WTC11 (cell line): ENCODE measurements at places on chromosomes 11 and 22. TPM values are rescaled to one million over a fixed set of nuclear protein-coding genes. Genes with fewer than 3 reads are reported as not detected.

The PGA3 gene
- 0.20 to 0.37 TPM in 2 of 3 replicates, not detected in the other for total RNA-seq

GRCh38 chr11:106794058-106794457 lies 224.2 kb downstream of the GUCY1A2 start:
- H3K27ac ChIP-seq: no peak overlapping the region
- no peaks in the 10 kb centered on the region for H3K27me3 ChIP-seq
- peaks cover 5% of the 10 kb centered on the region; the same call in 1 of the 2 replicates for H3K36me3 ChIP-seq
- no peak overlapping the region for H3K4me3 ChIP-seq

The PPME1 gene
- 42.5 to 45.2 TPM (median 44.6 TPM) in 3 replicates for total RNA-seq

DNA sequence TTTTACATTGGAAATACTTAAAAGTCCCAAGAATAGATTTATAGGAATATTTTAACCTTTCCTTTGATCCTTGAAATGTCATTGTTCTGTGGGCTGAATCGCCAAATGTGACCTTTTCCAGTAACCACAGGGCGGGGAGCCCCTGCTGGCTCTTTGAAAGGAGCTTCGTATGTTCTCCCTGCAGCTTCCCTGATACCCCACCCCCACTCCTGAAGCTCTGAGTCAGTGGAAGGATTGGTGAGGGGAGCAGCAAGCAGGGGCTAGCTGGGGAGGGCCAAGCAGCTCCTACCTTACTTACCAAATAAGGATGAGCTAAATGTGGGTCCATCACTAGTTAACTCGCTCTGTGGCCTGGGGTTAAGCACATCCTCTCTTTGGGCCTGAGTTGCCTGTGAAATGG lies 87.7 kb downstream of the CHST1 start:
- H3K4me1 ChIP-seq: peaks cover 17% of the 10 kb centered on the region
- no peaks in the 10 kb centered on the region for H3K36me3 ChIP-seq
- no peak for DNase-seq
- H3K4me3 ChIP-seq: no peak overlapping the region
- H3K27me3 ChIP-seq: peaks cover 5% of the 10 kb centered on the region
- no peak overlapping the region for H3K27ac ChIP-seq

The CCDC82 gene
- total RNA-seq: 15.0 to 16.3 TPM (median 15.3 TPM) in 3 replicates

GRCh38 chr11:60563553-60564235 lies 48.5 kb downstream of the MS4A13 start:
- H3K36me3 ChIP-seq: peaks cover 42% of the 10 kb centered on the region
- no peak overlapping the region for H3K27ac ChIP-seq
- peak; percentile 29 for DNase-seq
- peaks cover 6% of the 10 kb centered on the region for H3K27me3 ChIP-seq
- H3K4me3 ChIP-seq: no peak overlapping the region
- H3K4me1 ChIP-seq: no peaks in the 10 kb centered on the region

DNA sequence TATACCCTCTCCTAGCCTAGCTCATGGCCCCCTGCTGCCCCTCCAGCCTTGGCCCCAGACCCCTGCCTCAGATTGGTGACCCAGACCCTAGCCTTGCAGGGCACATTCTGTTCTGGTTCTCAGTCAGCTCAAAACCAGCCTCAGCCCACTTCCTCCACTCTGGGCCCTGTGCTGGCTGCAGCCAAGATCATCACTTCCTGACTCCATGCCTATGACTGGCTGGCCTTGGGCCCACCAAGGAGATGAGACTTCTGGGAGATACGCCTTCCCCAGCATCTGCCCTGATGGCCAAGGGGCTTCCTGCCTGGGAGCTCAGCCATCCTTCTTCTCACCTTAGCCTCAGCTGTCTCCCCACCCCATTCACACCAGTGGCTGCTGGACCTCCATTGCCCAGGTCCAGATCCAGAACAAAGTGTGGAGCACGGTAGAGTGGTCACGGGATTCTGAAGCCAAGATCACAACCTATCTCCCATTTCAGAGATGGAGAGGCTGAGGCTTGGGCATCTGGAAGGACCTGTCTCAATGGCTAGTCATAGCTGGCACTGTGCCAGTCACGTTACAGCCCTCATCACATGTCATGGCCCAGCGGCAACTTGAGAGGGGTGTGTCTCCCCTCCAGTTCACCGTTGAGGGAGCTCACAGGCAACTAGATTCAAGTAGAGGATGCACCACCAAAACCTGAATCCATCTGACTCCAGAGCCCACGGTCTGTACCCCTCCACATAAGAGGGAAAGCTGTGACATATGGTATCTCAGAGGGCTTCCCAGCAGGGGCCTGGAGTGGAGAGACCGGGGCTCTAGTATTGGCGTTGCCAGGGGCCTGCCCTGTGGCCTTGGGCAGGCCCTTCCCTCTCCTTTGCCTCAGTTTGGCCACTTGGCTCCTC lies 43.0 kb upstream of the KLHL35 start:
- no peaks in the 10 kb centered on the region for H3K36me3 ChIP-seq
- H3K4me1 ChIP-seq: peaks cover 22% of the 10 kb centered on the region
- H3K4me3 ChIP-seq: no peak overlapping the region
- H3K27ac ChIP-seq: no peak overlapping the region
- DNase-seq: no peak

- no peaks in the 10 kb centered on the region for H3K27me3 ChIP-seq
- no peak overlapping the region for H3K27ac ChIP-seq
- no peak overlapping the region for H3K4me3 ChIP-seq
- H3K36me3 ChIP-seq: peaks cover 14% of the 10 kb centered on the region; the same call in 1 of the 2 replicates
These were observed 21.7 kb downstream of the SLC25A17 start for GRCh38 chr22:40797427-40797826.

The GGTLC2 gene
- not detected in 3 replicates for total RNA-seq

DNA sequence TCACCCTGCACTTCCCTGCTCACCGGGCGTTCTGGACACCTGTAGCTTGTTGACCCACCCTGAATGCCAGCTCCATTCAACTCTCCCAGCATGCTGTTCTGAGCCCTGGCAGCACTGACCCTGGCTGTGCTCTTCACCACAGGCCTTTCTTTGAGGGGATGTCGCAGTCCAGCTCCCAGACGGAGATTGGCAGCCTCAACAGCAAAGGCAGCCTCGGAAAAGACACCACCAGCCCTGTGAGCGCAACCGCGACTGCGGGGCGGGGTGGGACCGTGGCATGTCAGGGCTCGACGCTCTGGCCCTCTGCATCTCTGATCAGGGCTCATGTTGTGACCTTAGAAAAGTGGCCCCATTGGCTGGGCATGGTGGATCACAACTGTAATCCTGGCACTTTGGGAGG lies 47.4 kb upstream of the RAB1B start:
- peak overlapping the region; percentile 19; the same call in 1 of the 2 replicates for H3K27ac ChIP-seq
- peaks cover 8% of the 10 kb centered on the region for H3K4me1 ChIP-seq
- H3K4me3 ChIP-seq: no peak overlapping the region
- H3K27me3 ChIP-seq: no peaks in the 10 kb centered on the region

The CCDC87 gene
- total RNA-seq: 0.71 to 0.85 TPM (median 0.80 TPM) in 3 replicates

DNA sequence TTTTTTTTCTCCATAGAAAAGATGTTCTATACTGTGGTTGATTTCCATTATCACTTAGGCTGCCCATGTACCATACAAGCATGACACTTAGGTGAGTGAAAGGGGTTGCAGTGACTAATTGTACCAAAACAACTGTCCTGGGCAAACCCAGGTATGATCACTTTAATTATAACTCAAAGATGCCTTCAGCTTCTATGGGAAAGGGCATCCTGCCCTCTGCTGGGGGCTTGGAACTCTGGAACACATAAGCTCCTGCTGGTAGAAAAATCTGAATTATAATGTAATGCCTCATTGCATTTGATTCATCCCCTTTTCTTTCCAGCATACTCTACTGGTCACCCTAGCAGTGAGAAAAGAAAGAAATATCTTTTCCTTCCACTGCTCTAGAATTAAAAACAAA lies 206.3 kb downstream of the DDX10 start:
- H3K27me3 ChIP-seq: no peaks in the 10 kb centered on the region
- H3K4me3 ChIP-seq: no peak overlapping the region
- DNase-seq: peak; percentile 32
- no peaks in the 10 kb centered on the region for H3K36me3 ChIP-seq

The TMEM151A gene
- total RNA-seq: 2.2 to 2.3 TPM (median 2.3 TPM) in 3 replicates
